Skeletal muscle cell (primary cell): ENCODE measurements at places on chromosomes 3 and 15.

- DNase-seq = no peak
Observed at GRCh38 chr3:158540066-158540465, 30.9 kb upstream of the MLF1 start.

DNA sequence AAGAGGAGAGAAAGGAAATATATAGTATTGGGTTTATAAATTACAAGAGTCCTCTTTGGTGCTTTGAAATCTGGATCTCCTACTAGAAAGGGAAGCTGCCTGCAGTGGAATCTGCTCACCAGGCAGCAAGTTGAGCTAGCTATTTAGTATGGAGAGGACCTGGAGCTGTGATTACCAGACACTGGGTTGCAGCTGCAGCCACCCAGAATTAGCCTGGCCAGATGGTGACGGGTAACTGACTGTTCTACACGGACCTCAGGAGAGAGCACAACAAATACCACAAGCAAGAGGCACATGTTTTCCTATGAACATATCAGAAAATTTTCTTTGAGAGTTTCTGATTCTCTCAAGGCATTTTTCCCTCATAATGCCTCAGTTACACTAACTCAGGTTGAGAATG is 46.5 kb downstream of the SYNPR start:
- DNase-seq = no peak

DNA sequence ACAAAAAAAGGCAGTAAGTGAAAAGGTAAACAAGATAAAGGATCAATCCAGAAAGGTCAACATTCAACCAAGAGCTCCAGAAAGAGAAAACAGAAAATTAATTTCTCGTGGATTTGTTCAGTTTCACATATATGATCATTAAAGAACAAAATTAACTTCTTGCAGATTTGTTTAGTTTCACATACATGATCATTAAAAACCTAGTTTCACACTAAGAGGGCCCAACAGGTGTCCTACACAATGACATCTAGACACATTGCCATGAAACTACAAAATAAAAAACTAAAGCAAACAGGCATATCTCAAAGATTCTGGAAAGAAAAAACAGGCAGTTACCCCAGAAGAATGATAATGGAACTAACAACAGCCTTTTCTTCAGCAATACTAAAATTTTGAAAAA is 22.1 kb downstream of the PHC3 start:
- no peak for DNase-seq

DNA sequence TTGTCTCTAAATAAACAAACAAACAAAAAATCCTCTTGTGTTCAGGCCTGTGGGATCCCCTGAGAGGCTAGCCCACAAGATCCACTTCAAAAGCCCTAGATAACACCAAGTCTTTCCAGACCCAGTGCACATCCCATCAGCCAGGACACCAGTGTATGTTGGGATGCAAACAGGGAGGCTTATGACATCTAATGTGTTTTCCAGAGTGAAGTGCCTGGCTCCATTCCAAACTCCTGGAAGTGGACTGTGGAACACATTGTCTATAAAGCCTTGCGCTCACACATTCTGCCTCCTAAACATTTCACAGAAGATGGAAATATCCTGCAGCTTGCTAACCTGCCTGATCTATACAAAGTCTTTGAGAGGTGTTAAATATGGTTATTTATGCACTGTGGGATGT is 57.0 kb downstream of the MLH1 start:
- no peak for DNase-seq

- DNase-seq = no peak
Observed at GRCh38 chr3:180918542-180918941, 6.1 kb downstream of the FXR1 start.

GRCh38 chr3:128073807-128074206 is 21.6 kb downstream of the SEC61A1 start:
- no peak for DNase-seq

DNA sequence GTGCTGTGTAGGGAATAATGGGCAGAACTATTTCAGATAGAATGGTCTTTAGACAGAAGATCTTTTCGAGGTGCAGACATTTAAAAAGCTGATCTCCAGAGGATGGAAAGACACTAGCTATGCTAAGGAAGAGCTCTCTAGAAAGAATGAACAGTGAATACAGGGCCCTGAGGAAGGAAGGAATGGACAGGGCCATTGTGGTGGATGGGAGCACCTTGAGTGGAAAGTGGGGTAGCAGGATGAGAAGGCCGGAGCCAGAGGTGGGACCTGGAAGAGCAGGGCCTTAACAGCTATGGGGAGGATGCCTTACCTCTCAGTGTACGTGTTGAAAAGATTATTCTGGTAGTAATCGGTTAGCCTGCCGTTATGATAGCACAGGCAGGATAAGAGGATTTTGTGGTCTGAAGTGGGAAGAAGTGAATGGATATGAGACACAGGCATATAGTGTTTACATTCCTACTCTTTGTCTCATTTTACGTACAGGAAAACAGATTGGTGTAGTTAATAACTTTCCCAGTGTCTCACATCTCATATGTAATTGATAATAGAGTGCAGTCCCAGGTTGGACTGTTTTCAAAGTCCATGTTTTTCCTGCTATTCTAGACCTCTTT is 172.4 kb downstream of the KLHL25 start:
- no peak for DNase-seq

DNA sequence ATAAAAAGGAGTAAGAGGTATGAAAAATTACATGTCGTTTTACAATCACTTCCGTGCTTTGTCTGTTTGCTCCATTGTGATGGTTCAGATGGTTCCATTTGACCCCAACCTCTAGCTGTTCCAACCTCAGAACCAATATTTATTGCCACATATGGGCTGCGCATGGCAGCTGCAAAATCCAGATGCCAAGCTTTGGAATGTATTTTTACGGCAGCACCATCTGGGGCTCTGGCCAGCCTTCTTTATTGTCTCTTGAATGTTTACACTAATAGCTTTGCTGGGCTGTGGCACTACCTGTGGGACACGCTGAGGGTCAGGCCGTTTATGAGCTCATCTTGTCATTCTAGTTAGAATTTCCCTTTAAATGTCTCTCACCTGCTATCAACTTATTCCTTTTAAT is 219.8 kb downstream of the ROBO2 start:
- no peak for DNase-seq

- DNase-seq = no peak
Observed at GRCh38 chr15:52738311-52738710, 51.8 kb downstream of the ONECUT1 start.

DNA sequence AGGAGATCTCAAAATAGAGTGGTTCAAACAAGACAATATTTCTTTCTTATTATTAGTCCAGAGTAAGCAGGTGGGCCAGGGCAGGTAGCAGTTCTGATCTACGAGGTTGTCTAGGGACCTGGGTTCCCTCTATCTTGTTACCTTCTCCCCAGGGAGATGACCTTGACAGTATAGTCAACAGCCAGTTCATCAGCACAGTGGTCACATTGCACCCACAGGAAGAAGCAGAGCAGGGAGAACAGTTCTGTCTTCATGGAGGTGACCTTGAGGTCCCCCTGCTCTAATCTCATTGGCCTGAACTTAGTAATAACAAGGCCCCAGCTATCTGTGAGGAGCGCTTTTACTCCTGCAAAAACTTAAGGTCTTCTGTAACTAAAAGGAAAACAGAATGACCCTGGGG is 21.7 kb downstream of the SLC49A4 start:
- no peak for DNase-seq

DNA sequence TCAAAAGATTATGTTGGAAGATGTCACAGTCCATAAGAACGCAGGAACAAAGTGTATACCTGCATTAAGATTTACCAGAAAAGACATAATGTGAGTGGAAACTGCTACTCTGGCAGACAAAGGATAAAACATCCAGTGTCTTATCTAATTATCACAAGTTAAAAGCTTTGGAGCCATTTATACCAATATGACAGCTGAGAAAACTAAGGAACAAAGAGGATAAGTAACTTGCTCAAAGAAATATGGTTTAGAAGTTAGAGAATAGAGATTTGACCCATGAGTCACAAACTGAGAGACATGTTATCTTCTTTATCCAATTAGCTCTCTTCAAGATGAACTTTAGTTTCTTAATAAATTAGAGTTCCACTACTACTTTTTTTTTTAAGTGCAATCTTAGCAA is 1473.7 kb downstream of the OTOL1 start:
- DNase-seq = no peak

DNA sequence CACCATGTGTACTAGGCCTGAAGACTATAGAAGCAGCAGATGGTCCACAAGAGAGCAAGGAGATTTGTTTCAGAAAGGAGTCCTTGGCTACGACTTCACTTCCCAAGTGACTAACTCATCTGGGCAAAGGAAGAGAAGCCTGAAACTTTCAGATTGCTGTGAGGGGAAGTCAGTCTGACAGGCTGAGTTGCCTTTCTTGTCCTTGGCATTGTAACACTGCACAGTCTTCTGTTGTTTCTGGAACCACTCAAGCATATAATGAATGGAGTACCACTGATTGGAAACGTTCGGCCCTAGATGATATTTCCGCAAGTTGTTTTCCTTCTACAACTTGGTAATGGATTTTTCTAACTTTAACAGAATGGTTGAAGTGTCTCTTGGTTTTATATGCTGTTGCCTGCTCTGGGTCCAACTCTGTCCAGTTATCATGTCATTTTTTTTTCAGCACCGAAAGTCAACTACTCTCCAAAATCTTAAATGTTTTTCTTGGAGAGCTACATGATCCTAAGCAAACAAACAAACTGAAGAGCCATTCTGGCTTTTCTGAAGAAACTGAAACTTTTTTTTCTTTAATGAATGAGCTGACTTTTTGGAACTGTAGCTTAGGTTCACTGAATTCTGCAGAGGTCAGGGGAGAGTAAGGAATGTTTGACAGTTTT is 685.7 kb downstream of the MECOM start:
- DNase-seq = peak; percentile 10

DNA sequence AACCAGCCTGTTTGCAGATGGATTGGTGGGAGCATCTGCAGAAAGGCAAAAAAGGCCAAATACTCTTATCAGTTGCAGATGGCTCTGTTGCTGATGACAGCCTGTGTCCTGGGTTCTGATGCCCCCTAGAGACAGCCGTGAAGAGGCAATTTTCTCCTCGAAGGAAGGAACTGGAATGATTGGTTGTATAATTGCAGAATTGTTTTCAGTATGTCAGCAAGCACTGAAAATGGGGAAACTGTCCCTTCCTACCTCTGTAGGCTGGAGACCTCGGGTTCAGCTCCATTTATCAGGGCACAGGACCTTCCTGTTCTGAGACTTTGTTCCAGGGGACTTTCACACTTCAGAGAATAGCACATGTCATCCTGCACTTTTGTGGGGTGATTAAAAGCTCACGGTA is 103.0 kb downstream of the PGPEP1L start:
- no peak for DNase-seq

DNA sequence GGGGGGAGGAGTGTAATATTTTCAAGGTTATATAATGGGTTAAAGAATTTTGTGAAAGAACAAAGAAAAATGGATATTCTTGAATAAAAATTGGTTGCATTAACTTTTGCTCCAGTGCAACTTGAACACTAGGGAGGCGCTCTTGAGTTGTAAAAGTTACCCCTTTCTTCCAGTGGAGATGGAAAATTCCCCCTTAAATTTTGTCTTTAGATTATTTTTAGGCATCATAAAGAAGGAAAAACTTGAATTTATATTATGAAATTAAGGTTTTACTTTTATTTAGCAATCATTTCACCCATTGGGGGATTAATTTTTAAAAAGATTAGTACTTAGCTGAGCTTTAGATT is 550 bp upstream of the CHD2 start:
- no peak for DNase-seq

GRCh38 chr15:77296773-77297337 is 123.0 kb downstream of the PEAK1 start:
- DNase-seq = no peak

DNA sequence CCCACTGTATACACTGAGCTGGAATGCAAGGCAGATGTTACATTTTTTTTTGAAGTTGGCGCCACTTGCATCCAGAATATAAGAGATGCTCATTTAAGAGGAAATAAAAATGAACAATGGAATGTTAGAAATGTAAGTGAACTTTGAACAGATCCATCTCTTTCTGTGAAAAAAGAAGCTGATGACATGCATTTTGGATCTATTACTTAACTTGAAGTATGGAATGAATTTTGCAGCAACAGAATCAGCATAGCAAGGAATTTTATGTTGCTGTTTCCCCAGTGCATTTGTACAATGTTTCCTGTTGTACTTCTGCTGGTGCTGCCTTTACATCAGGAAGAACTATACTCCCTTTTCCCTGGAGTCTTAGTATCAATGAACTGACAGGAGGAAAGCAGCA is 178.2 kb downstream of the LSAMP start:
- DNase-seq = no peak

GRCh38 chr3:74599564-74599963 is 14.9 kb downstream of the CNTN3 start:
- DNase-seq = peak; percentile 26

DNA sequence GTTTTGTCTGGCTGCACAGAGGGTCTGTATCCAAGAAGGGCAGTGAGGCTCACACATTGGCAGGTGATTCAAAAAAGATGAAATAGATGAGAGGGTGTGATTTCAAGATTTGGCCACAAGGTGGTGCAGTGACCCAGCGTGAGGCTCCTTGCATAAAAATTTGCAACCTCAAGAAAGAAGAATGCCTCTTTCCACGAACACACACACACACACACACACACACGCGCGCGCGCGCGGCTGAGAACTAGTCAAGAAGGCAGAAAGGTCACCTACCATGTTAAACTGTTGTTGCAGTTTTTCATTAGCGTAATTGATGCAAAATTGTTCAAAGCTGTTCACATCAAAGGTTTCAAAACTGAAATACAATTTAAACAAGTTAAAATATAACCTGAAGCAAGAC is 39.2 kb downstream of the MYO5C start:
- no peak for DNase-seq

GRCh38 chr3:179182902-179183301 is 34.7 kb downstream of the PIK3CA start:
- no peak for DNase-seq

DNA sequence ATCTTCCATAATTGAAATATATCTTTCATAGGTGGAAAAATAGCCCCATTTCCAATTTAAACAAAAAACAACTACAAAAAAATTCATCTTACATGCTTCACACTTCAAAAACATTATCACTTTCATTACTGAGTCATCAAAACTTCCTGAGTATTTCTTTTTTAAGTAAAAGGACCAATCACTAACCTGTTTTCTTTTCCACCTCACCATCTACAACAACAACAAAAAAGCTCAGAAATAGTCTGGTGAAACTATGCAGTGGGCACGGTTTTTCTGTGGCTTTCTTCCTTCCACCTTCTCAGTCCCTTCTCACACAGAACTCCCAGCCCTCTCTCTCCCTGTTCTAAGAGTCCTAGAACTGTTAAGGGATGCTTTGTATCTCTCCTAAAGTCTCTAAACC is 20.3 kb upstream of the TNIK start:
- DNase-seq = no peak

- DNase-seq = no peak
Observed at GRCh38 chr15:97995881-97996603, 35.5 kb downstream of the ARRDC4 start.

GRCh38 chr3:182683453-182683852 is 109.9 kb upstream of the ATP11B start:
- DNase-seq = peak; percentile 22

GRCh38 chr3:149657926-149658743 is at the start of gene WWTR1:
Gene WWTR1 (minus strand): TSS chr3:149658025. CDS start chr3:149657306, 719 bp downstream.
- DNase-seq = peak; percentile 87

- DNase-seq = no peak
Observed at GRCh38 chr3:79542-79941, 117.0 kb upstream of the CHL1 start.

GRCh38 chr3:183548262-183548769 is 7.2 kb downstream of the KLHL6 start:
- DNase-seq = peak; percentile 9

GRCh38 chr15:88391700-88392099 is 75.5 kb downstream of the MRPL46 start:
- DNase-seq = no peak

GRCh38 chr3:74119221-74119620 is 494.5 kb upstream of the PDZRN3 start:
- no peak for DNase-seq
